ENCODE measurements at places on chromosomes 7 and 10.

GRCh38 chr7:1666317-1666822 lies 3.7 kb upstream of the ELFN1 start:
- DNase-seq: no peak

- DNase-seq: no peak
Observed at GRCh38 chr10:114482480-114483304, 78.4 kb upstream of the AFAP1L2 start.

- DNase-seq: no peak
Observed at GRCh38 chr7:94374721-94375566, 19.8 kb upstream of the COL1A2 start.

- DNase-seq: no peak
Observed at GRCh38 chr10:8584666-8585065, 530.2 kb downstream of the GATA3 start.

- no peak for DNase-seq
Observed at GRCh38 chr10:49387071-49387470, 8.8 kb downstream of the DRGX start.

GRCh38 chr10:74969530-74969929 lies 141.9 kb upstream of the SAMD8 start:
- no peak for DNase-seq

All from effector memory CD4-positive, alpha-beta T cell (primary cell).